Frontal cortex (tissue), 4 donors: ENCODE measurements at places on chromosomes 11 and 22. TPM values are rescaled to one million over a fixed set of nuclear protein-coding genes. Genes with fewer than 3 reads are reported as not detected.

Gene FLRT1
- total RNA-seq, result 4.5 TPM

Gene MMP11
- total RNA-seq, result 18.8 TPM

Gene OLFML1
- 1.6 TPM for total RNA-seq

Gene PAMR1
- 2.0 TPM for total RNA-seq

Gene BTG4
- total RNA-seq, result not detected

Gene GPR83
- 1.2 TPM for total RNA-seq

Gene MYRF
- 0.82 TPM for total RNA-seq

Gene DEPDC7
- total RNA-seq, result 1.6 TPM

Gene IGSF22
- not detected for total RNA-seq

Gene GUCY1A2
- total RNA-seq, result 108 TPM

Gene TMEM126B
- 47.3 TPM for total RNA-seq

Gene TNNI2
- total RNA-seq, result not detected

Gene MPZL3
- total RNA-seq, result 2.4 TPM
